ENCODE measurements at places on chromosomes 5 and 9.

DNA sequence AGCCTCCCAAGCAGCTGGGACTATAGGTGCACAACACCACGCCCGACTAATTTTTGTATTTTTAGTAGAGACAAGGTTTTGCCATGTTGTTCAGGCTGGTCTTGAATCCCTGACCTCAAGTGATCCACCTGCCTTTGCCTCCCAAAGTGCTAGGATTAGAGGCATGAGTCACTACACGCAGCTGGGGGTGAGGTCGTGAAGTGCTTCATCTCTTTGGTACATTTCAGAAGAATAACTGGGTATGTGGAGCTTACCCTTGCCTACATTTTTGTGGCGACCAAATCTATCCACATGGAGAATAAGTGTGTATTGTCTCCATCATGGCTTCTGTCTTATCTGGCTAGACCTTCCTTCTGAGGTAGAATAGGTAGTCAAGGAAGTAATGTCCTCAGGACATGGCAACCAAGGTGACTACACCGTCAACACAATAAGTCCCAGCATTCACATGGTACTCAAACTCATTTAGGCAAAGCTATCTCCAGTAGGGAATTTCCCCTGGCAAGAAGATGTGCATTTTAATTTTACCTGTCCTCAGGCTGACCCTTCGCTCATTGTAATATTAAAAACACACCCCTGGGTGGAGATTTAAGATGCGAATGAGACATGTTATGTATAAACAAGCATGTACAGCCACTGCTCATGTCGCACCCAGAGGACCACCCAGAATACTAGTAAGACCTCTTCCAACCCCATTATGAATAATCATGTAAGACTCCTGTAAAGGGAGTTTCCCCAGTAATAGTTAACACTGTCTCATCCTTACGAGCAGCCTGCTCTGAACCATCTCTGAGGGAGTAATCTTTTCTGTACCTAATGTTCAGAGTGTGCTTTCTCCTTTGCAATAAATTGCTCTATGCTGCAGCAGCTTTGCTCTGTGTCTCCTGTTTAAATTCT, 1173.2 kb downstream of the TAF11L14 start:
- DNase-seq: no peak

- no peak for DNase-seq
These were observed 7.5 kb upstream of the REEP5 start for GRCh38 chr5:112929336-112930081.

- no peak for DNase-seq
These were observed 20.3 kb downstream of the UIMC1 start for GRCh38 chr5:176986280-176986679.

DNA sequence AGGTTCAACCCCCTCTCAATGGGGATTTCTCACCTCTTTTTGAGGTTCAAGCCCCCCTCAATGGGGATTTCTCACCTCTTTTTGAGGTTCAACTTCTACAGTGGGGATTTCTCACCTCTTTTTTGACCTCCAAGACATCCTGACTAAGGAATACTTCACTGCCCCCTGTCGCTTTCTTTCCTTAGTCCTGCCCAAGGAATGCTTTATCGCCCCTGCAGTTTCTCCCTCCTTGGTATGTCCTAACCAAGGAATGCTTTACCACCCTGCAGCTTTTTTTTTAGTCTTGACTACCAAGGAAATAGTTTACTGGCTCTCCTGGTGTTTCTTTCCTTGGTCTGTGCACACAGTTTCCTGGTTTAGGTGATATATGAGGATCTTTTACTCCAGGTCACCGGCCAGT, 9.6 kb upstream of the IRGM start:
- no peak for DNase-seq

- no peak for DNase-seq
These were observed 166.8 kb downstream of the MELK start for GRCh38 chr9:36739373-36740116.

DNA sequence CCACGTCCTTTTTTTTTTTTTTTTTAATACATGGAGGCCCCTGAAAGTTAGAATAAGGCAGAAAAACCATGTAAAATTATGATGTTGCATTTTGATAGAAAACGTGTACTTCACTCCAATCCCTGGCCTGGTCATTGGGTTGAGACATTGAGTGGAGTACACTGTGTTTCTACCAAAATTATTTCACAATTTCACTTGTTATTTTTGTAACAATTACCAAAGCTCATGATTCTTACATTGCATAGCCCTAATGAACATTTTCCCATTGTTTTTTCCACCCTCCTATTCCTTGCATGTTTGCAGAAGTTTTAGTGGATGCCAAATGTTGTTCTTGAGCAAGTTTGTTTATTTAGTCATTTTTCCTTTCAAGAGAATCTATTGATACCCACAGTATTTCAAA, 21.9 kb downstream of the MAMDC2 start:
- no peak for DNase-seq

DNA sequence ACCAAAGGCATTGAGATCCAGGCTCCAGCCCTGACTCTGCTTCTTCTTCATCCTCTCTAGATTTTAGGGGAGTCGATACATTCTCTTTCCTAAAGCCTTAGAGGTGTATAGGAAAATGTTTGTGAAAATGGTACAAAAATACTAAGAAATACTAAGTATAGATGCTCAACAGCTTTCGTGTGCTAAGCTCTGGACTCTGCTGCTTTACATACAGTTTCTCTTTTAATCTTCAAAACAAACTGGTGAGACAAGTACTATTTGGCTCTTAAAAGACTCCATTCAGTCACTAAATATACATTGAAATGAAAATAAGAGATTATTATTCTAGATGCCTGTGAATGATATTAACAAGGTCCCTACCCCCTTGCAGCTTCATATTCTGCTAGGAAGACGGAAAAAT, 174.5 kb upstream of the TRPM3 start:
- DNase-seq: no peak

DNA sequence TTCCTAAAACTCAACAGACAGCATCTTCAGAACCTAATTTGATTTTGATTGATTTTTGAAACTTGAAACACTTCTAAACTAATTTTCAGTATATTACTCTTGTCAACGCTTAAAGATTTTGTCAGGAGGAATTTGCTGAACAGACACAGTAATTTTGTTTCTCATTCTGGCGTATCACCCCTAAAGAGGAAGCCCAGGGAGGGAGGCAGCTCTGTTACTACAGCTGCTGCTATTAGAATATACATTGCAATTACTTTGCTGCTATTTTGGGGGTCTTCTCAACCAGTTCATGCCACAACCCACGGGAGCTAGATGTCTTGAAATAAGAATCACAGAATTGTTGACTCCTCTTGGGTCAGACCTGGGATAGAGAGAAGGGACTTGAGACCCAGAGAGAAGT, 122.6 kb downstream of the TLR4 start:
- no peak for DNase-seq

DNA sequence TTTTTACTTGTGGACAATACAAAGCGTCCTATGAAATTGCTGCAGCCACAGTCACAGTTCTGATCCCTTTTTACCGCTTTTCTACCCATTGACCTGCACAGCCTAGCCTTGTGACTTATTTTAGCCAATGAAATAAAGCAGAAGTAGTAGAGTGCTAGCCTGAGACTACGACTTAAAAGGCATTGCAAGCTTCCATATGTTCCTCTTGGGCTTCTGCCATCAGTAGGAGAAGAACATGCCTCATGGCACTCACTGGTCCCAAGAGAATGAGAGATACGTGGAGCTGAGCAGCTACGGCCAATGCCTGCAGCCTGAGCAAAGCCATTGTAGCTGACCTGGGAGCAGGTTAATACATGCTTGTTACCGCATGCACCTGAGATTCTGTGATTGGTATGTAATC, 416.6 kb upstream of the CLINT1 start:
- no peak for DNase-seq

- no peak for DNase-seq
These were observed 17.9 kb downstream of the FER start for GRCh38 chr5:108765647-108766046.

DNA sequence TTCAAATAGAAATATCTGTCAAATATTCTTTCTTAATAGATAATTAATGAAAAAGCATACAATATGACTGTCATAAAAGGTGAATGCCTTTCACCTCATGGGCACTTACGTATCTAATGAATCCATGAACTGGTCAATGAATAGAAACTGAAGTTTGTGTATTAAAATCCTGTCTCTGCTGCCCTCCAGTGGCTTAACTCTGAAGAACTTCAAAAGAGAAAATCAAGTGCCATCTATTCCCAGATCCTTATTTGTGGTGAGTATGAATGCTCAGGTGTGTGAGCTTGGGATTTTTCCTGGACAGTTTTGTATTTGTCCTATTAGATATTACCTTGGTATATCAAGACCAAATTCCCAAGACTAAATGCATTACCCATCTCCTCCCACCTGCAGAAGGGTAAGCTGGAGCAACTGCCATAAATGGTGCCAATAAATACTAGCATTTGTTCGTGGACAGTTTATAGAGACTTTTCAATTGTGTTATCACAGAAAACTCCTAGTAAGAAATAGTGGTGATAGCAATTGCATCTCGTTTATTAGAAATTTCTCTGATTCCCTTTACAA, 44.0 kb upstream of the SVEP1 start:
- DNase-seq: peak; percentile 70

DNA sequence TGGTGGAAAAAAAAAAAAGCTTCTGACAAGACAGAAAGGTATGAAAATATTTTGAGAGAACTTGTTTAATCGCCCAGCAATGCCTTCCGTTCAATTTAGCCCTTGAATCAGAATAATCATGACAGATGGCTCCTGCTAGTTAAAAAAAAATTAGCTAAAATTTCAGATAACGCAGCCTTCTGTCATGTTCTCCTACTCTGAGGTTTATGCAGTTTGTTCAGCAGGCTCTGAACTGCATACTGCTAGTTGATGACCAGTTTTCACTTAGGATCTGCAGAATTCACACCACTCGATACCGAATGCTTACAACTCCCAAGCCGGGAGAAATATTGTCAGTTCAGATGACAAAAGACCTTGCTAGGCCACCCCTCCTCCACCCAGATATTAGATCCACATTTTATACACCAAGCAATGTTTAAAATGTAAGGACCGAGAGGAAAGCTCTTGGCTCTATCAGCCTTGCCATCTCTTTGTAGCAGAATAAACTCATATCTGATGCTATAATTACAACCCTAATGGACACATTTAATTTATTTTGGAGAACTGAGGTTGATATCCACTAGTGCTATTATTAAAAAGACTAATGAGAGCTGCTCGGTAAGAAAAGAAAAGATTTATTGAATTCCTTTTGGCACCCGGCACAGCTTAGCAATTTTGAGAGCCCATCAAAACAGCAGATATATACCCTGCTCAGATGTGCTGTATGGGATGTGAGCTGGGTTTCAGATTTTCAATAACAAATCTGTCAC, 322.8 kb downstream of the GLIS3 start:
- no peak for DNase-seq

GRCh38 chr5:177423671-177424070, 2.8 kb upstream of the GRK6 start:
- DNase-seq: no peak

GRCh38 chr5:61767231-61768080, 435.4 kb downstream of the ZSWIM6 start:
- DNase-seq: no peak

- no peak for DNase-seq
These were observed 1.5 kb downstream of the LCN10 start for GRCh38 chr9:136740971-136741882.

GRCh38 chr9:127568618-127568970, 43.5 kb upstream of the STXBP1 start:
- no peak for DNase-seq

DNA sequence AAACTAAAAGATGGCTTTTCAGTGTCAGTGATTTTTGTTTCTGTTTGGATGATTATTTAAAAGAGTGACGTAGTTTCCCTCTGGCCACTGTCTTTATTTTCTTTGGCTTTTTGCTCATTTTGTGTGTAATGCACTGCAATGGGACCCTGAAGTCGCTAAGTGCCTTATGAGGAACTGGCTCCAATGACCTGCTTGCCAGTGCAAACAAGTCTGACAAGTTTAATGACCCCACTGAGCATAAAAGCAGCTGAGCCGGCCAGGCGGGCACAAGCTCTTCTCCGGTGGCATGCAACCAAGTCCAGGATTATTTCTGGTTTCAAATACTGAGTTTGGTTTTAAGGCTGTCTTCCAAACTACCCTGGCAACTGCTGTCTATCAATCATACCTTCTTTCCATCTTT, 15.6 kb upstream of the GNA14 start:
- DNase-seq: no peak

GRCh38 chr5:38613992-38614836, 57.8 kb upstream of the LIFR start:
- DNase-seq: no peak

DNA sequence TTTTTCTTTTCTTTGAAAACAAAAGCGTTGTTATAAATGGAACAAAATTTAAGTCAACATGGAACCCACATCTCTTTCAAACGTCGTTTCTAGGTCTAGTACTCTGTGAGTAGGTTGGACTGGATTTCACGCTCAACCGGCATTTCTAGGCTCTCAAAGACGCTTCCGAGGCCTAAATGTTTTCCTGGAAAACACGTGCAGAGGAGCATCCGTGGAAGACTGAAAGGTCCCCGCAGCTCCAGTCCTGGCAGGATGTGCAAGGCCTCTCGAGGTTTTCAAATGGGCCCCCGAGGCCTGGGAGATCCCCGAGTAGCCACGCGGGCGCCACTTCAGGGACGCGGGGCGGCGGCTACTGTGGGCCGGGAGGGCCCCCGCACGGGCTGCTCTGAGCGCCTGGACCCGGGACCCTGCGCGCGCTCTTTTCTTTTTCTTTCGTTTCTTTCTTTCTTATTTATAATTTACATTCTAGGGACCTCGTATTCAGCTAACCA, 4.2 kb upstream of the IRX2 start:
- DNase-seq: no peak

DNA sequence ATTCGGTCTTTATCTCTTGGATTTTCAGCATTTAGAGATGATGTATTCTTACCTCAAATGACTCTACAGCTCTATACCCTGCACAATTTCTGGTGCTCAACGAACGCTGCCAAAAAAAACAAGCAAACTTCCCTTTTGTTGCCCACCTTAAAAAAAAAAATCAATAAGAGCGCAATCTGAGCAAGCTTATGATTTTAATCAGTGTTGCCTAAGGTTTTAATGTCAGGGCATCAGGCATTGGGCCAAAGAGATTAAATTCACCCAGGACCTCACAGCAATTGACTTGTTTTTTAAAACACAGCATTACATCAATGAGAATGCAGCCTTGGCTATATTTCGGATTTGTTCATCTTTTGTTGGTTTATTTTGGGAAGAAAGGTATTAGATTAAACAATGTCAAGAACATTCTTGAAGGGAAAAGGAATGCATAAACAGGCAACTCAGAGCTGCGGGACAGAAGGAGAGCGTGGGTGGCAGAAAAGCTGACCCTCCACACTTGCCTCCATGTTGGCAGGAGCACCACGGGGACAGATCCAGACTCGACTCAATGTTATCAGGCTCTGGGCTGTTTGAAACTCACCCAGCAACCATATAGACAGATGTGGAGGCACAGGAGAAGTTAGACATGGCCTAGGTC, 127.5 kb upstream of the DAPK1 start:
- no peak for DNase-seq

DNA sequence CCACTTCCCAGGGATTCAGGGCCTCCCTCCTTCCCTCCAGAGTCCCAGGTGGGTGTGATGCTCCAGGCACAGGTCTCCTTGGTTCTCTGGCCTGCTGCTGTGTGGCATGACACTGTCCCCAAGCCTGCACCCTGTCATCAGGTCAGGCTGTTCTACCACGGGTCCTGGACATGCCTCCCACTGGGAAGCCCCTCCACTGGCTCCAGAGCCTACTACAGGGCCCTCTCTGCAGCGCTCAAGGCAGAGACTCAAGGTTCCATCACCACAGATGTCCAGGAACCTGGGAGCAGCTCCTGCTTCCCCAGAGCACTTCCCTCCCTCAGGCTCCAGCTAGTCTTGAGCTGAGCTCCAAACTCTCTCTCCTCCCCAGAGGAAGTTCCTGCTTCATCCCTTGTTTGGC, 237.3 kb downstream of the PBX3 start:
- DNase-seq: no peak
